GM12864 (cell line): ENCODE measurements at places on chromosomes 6 and 20.

DNA sequence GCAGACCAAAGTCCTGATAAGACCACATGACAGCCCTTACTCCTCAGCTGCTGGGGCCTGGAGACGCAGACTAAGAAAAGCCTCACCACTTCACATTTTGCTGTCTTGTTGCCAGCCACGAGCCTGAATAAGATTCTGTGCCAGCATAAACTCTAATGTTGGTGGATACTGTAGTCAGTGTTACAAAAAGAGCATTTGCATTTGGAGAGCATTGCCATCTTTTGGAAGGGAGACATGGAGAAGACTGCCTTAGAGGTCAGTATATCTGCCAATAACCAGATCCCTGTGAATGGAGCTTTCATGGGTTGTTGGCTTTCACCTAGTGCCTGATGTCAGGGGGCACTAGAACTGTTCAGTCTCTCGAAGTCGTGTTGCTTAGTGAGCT is 315.2 kb downstream of the ZFAND3 start:
- DNase-seq: no peak

- DNase-seq: no peak
Observed at GRCh38 chr20:2922957-2923356, 49.7 kb downstream of the PTPRA start.

DNA sequence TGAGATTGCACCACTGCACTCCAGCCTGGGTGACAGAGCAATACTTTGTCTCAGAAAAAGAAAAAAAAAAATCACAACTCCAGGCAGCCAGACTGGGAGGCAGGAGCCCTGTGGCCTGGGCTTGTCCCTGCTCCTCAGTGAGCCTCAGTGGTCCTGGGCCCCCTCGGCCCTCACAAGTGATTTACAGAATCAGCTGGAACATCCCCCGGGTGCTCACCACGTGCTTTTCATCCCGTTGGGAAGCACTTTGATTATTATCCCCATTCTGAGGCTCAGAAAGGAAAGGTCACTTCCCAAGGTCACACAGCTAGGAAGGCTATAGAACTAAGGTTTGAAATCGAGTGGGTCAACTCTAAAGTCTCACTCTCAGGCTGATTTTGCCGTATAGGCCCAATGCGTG is 43.1 kb upstream of the TLDC2 start:
- DNase-seq: no peak

DNA sequence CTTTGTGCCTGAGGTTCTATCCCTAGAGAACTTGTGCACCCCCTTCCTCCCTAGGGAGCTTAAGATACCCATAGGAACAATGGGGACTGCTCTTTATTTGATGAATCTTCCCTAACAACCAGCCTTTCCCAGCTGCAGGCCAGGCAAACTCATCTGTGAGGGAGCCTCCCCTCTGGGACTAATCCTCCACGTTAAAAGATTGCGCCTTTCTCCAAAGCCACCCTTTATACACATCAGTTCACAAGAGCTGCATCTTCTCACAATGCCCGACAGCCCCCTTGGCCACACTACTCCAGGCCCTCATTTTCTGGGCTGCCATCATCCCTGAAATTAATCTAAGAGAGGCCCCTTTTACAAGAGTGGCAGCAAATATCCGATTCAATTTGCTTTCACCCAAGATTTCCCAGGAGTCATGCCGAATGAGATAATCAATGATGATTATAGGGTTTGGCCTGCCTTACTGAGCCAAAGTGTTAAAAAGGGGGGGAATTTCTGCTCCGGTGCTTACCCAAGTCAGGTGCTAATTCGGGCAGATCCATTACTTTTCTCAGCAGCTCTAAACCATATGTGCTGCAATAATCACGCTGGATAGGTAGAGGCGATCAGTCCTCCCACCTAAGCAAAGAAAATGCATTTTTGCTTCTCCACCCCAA is 336.5 kb downstream of the KIF16B start:
- DNase-seq: no peak

- DNase-seq: no peak
Observed at GRCh38 chr6:53299331-53300005, 49.3 kb downstream of the ELOVL5 start.

- DNase-seq: no peak
Observed at GRCh38 chr20:23167431-23167830, 81.3 kb upstream of the CD93 start.

- no peak for DNase-seq
Observed at GRCh38 chr6:48423640-48424365, 312.8 kb upstream of the PTCHD4 start.

DNA sequence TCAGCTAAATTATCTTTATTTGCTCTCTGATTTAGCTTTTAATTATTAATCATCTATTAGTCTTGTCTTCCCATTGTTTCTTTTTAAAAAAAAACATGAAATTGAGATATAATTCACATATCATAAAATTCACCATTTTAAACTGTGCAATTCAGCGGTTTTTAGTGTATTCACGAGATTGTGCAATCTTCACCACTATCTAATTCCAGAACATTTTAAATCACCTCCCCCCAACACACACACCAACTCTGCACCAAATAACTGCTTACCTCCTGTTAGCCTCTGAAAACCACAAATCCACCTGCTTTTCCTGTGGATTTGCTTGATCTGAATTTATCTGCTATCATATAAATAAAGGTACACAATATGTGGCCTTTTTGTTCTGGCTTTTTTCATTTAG is 8.8 kb upstream of the ABRACL start:
- DNase-seq: no peak

DNA sequence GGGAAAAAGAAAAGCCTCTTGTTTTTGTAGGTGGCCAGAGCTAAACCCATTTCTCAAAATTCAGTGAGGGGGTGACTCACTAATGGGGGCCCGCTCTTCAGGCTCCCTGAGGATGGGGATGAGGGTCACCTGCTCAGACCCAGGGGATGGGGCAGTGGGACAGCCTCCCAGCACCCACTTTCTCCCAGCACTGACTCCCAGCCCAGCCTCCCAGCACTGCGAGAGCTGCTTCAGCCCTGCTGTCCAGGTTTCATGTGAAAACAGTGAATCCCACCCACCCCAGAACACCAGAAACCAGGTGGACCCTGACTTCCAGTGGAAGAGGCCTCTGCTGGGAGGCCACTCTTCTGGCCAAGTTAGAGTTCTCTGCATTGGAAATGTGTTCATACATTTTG is 362.6 kb downstream of the CDH4 start:
- DNase-seq: no peak

GRCh38 chr6:100188754-100189153 is 194.7 kb upstream of the MCHR2 start:
- no peak for DNase-seq

- no peak for DNase-seq
Observed at GRCh38 chr20:23211164-23211563, 125.0 kb upstream of the CD93 start.

GRCh38 chr20:21982559-21982958 is 277.1 kb downstream of the PAX1 start:
- no peak for DNase-seq

- no peak for DNase-seq
Observed at GRCh38 chr6:121504227-121504626, 68.8 kb downstream of the GJA1 start.

DNA sequence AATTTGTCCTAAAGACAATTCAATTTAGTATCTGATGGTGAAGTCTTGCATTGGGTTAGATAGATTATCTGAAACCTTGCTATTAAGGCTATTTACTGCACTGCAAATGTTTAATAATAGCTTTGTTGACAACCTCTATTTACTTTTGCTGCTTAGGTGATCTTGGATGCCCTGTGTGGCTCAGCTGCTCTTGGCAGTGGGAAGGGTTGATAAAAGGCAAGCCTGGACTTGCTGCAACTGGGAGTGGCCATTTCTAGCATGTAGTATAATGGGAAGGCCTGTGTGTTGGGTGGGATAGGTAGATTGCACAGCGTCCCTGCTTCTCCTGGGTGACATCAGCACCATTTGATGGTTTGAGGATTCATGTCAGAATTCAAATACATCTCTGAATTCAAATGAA is 49.1 kb downstream of the ARMC2 start:
- DNase-seq: no peak

DNA sequence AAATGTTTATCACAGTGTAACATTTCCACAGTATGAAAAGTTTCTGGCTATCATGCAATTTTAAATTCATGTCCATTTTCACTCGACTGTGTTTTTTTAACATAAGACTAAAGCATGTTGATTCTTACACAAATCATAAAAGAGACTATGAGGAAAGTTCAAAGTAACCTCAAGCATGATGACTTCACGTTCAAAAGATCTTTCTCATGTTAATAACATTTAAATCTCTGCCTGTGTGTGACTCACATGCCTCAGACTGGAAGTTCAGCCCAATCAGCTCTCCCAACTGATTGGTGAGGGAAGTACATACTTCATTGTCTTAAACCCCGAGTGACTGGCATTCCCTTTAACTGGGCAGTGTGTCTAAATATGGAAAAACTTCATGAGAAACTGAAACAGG is 37.4 kb downstream of the ATXN1 start:
- DNase-seq: no peak

DNA sequence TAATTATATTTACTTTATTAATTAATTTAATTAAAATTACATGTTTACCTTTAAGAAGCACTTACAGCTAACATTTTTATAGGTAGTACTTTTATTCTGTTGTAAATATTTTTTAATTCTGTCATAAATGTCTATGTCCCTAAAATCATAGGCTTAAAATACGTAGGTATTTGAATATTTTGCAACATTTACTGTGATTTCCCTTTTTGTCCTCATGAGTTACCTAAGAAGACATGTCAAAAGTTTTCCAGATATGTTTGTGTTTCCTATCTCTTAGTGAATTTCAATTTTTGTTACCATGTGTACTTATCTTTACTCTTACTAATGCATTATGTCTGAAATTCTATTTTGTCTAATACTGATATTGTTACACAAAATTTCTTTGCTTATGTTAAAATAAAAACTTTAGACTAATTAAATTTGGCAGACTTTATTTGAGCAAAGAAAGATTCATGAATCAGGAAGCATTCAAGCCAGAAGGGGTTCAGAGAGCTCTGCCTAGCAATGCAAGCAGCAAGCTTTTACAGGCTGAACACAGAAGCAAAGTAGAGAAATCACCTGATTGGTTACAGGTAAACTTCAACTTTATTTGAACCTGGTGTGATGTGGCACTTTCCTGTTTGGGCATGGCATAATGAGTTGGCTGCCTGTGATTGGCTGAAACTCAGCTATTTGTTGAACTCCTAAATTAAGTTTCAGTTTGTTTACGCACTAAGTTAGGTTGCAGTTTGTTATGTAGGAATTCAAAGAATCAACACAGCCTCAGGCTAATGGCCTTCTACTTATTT is 123.2 kb upstream of the TMEM170B start:
- peak; percentile 84 for DNase-seq

DNA sequence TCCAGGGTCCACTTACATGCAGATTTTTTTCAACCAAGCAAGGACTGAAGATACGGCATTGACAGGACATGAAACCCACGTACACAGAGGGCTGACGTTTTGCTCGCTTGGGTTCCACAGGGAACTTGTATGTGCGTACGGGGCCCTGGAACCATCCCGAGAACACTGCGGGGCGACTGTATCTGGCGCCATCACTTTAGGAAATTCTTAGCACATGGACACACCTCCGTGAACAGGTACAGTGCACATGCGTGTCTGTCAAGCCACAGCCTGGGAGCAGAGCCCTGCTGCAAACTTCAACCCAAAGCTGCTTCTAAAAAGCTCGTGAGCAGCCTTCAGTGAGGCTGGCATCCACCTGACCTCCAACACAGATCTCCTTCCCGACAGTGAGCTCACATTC is 37.3 kb downstream of the TAF4 start:
- DNase-seq: no peak

DNA sequence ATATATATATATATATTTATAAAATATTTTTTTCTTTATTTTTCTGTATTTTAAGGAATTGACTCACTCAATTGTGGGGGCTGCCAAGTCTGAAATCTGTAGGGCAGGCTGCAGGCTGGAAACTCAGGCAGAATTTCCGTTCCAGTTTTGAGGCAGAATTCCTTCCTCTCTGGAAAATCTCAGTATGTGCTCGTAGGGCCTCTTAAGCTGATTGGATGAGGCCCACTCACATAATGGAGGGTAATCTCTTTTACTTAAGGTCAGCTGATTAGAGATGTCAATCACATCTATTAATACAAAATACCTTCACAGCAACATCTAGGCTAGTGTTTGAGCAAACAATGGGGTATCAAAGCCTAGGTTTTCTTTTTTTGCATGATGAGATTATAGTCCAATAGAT is 244.7 kb upstream of the RNF24 start:
- DNase-seq: no peak

DNA sequence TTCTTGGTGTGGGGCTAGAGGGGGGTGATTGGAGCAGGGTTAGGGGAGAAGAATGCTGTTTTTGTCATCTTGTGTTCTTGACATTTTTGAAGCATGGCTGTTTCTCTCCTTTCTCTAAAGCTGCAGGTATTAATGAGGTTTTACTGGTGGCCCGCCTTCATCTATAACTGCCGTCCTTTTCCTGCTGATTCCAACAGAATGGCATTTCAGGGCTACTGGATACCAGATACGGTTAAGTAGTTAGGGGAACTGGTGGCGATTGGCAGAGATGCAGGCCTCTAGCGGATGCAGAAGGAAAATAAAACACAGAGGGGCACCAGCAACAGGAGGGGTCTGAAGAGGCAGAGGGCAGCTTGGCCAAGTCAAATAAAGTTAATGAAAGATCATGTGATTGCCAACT is 89.7 kb upstream of the EEF1E1 start:
- DNase-seq: no peak

DNA sequence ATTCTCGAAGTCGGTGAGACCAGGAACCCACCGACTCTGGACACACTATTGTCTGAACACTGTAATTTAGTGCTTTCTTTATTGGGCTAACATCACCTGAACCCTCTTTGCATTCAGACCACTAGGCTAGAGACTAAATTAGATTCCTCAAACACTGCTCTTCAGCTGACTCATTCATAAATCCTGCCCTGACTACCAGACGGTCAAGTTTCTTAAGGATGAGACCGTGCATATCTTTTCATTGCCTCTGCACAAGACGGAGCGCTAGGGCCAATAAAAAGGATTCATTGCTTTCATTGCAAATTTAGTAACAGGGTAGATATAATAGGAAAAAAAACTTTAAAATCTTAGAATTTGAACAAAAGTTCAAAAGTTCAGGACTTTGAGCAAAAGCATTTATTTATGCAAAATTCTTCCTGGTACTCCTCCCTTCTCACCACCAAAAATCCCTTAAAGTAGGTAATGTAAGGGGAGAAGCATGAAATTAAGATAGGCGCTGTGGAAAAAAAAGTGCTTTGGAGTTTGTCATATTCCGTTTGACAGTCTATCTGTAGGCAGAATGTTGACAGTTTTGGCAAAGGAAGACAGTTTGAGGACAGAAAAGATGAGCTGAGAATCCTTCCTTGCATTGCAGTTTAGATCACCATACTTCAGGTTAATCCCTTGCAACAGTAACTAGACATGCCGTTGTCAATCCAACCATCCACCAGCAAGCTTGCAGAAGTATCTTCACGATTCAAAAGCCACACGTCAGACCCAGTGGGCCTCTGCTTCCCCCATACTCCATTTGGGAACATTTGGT is 328.6 kb upstream of the JARID2 start:
- no peak for DNase-seq

- DNase-seq: no peak
Observed at GRCh38 chr20:63027221-63027921, 20.6 kb upstream of the BHLHE23 start.

- no peak for DNase-seq
Observed at GRCh38 chr20:3231116-3231515, 7.9 kb downstream of the SLC4A11 start.
